ENCODE measurements at places on chromosomes 6 and 20.

DNA sequence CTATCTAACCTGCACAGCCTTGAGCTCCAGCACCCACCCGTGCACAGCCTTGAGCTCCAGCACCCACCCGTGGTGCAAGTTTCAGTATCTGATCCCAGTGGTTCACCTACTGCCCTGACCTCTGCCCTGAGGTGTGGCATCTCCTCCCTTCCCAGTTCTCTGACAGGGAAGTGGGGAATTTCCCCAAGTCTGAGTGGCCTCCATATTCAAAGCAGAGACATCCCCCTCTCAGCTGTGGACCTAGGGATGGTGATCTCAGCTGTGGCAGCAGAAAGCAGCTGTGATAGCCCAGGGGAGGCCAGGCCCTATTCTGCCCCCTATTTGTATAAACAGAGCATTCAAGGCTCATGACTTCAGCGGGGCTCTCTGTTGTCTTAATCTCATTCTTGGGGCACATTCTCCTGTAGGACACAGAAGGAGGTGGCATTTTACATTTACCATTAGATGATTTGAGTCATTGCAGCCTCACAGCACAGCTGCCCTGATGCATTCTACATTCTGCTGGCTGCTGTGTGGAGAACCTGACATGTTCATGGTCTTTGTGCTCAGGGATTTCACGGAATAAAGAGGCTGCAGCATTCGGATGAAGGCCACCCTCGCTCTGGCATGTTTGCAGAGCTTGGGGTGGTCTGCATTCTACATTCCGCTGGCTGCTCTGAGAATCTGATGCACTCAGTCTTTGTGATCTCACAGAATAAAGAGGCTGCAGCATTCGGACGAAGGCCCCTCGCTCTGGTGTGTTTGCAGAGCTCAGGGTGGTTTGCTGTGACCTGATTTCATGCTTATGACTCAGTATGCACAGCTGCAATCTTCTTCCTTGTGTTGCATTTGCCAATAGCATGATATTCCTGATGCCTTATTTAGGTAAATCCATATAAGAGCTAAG, 16.9 kb downstream of the GPR31 start:
- no peak for DNase-seq

DNA sequence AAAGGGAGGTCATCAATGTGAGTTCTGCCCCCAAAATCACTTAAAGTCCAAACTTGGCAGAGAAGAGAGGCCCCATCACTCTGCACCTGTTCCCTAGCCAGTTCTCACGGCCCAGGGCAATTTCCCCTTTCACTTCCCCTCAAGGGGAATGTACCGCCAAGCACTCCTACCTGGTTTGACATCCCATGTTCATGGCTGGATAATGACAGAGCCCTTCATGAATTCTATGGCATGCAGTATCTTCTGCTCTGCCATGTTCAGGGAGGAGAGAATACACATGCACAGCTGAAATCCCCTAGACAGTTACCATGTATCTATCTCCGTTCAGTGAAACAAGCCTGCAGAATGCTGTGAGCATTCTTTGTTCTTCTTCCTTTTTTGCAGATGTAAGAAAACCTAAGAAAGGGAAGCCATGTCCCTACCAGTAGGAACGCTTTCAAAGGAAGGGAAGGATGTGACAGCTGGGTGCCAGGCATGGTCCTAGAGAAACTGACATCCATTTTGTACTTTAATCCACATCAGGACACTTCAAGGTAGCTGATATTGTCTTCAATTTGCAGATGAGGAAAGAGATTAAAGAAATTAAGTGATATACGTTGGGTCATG, 79.8 kb upstream of the ARID1B start:
- DNase-seq: no peak

DNA sequence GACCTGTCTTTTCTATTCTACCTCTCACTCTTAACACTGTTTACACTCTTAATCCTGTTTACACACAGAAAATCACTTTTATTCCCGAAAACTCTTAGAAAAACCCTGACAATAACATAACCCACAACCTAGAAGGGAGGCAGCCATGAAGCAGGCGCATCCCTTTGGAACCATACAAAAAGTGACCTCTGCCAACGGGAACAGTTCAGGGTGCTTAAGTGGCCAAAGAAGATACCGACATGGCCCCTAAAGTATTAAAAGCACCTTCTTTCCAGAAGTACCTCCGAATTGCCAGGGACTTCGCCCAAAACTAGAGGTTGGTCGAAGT, 490 bp downstream of the MMUT start:
- DNase-seq: no peak

DNA sequence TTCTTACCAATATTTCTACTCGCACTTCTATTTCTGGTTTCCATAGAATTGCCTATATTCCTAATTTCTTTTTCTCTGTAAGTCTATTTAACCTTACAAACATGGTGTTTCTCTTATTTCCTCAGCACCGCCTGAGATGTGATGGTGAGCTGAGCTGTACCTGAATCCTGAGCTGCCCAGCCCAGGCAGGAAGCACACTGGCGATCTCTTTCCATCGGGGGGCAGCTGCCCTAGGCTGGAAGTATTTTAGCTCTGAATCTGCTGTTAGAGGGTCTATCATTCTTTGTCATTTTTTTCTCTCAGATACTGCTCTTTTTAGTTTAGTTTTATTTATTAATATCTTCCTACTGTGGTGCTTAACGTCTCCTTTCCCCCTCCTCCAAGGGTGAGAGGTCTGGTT, 173.4 kb upstream of the SLC35B3 start:
- DNase-seq: no peak

GRCh38 chr6:2557181-2557720, 193.5 kb downstream of the MYLK4 start:
- no peak for DNase-seq

GRCh38 chr6:91288741-91289140, 701.9 kb upstream of the MAP3K7 start:
- DNase-seq: no peak

- no peak for DNase-seq
Measured at GRCh38 chr20:50330504-50331313, 140.1 kb downstream of the CEBPB start.

DNA sequence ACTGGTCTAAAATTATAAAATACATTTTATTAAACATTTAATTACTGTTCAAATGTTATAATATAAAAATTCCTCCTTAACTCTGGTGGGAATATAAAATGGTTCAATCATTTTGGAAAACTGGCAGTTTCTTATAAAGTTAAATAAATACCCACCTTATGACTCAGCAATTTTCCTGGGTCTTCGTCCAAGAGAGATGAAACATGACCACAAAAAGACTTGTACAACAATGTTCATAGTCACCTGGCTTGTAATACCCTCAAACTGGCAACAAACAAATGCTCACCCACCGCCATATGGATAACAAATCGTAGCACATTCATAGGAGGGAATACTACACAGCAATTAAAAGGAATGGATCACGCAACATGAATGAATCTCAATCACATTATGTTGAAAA, 66.0 kb upstream of the RIN2 start:
- no peak for DNase-seq

DNA sequence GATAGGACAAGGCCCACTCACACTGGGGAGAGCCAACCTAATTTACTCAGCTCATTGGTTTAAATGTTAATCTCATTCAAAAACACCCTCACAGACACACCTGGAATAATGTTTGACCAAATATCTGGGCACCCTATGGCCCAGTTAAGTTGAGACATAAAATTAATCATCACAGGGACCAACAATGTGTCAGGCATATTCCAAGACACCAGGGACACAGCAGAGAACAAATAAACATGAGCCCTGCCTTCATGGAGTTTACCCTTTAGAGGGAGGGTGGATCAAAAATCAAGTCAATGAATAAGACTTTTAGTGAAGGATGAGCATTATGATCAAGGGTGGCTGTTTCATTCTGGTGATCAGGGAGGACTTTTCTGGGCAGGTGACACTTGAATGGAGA, 98.7 kb upstream of the CHD6 start:
- no peak for DNase-seq

GRCh38 chr6:83370567-83370966, 60.3 kb downstream of the ME1 start:
- no peak for DNase-seq

- no peak for DNase-seq
Measured at GRCh38 chr6:88975369-88975768, 12.0 kb upstream of the RNGTT start.

- DNase-seq: no peak
Measured at GRCh38 chr6:125798734-125799508, 8.2 kb downstream of the NCOA7 start.

- DNase-seq: no peak
Measured at GRCh38 chr20:59992526-59993084, 34.4 kb downstream of the CDH26 start.

DNA sequence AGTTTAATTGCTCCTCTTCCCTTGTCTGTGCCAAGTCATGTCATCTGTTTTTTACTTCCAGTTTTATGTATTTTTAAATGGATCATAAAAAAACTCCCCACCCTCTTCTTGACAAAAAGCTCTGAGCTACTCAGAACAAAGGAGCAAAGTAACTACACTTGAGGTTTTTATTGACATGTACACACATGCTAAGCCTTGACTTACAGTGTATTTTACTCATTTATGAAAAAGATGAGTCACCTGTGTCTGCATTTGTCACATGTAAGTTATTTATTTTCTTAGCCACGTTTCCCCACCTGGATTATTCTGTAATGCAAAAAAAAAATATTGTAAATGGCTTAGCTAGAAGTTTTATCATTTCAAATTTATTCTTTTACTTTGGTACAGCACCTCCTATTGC, 628.8 kb upstream of the SLC35B3 start:
- no peak for DNase-seq

DNA sequence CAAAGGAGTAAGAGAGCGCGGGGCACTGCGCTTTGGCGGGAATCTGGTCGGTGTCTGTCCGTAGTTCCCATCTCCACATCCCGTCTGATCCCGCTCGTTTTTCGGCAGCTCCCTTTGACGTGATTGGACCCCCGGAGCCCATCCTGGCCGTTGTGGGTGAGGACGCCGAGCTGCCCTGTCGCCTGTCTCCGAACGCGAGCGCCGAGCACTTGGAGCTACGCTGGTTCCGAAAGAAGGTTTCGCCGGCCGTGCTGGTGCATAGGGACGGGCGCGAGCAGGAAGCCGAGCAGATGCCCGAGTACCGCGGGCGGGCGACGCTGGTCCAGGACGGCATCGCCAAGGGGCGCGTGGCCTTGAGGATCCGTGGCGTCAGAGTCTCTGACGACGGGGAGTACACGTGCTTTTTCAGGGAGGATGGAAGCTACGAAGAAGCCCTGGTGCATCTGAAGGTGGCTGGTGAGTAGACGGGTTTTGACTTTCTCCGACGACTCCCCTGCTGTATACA, 1.4 kb downstream of the BTN1A1 start:
- no peak for DNase-seq

DNA sequence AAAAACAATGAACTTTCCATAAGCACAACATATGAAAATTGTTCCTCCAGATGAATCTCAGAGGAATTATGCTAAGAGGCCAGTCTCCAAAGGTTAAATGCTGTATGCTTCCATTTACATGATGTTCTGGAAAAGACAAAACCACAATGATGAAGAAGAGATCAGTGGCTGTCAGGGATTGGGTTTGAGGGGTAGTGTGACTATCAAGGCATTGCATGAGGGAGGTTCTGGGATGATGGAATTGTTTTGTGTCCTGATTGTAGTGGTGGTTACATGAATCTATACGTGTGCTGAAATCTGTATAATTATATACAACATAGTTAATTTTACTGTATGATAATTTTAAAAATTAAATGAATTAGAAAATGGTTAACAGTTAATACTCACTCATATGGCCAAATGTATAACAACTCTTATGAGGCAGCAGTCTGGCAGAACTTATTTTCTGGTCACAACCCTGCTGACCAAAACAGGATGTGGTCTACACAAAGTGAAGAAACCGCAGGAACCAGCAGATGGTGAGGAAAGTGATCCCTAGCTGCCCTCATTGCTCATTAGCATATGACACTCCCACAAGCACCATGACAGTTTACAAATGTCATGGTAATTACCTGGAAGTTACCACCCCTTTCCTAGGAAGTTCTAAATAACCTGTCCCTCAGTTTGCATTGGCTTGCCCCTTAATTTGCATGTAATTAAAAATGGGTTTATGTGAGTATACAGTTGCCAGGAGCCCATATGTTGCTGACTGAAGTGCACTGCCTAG, 31.9 kb downstream of the NSFL1C start:
- no peak for DNase-seq

DNA sequence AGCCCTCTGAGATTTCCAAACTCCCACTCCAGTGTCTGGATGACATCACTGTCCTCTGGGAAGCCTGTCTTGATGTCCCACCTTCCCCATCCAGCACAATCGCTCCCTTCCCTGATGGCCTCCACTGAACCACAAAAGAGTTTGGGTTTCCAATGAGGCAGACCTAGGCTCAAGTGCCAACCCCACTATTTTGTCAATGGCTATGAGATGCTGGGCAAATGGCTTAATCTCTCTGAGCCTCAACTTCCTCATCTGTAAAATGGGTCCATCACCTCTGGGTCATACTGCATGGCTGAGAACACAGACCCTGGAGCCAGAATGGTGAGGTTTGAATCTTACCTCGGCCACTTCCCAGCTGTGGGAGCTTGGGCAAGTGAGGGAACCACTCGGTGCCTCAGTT, 11.7 kb downstream of the SLC13A3 start:
- no peak for DNase-seq

- DNase-seq: no peak
Measured at GRCh38 chr20:9884061-9884460, 45.2 kb upstream of the PAK5 start.

- no peak for DNase-seq
Measured at GRCh38 chr6:105844275-105844883, 241.8 kb upstream of the PRDM1 start.

DNA sequence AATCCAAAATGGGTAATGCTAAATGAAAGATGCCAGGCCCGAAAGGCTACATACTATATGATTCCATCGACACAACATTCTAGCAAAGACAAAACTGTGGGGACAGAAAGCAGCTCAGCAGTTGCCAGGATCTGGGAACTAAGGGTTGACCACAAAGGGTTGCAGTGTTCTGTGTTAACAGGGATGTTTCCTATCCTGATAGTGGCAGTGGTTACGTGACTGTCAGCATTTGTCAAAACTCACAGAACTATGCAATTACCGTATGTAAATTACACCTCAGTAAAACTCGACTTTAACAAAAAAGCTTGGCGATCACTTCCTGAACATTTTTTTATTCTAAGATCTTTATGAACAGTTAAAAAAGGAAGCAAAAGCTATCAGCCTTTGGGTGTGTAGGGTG, 83.9 kb downstream of the BANF2 start:
- DNase-seq: no peak

DNA sequence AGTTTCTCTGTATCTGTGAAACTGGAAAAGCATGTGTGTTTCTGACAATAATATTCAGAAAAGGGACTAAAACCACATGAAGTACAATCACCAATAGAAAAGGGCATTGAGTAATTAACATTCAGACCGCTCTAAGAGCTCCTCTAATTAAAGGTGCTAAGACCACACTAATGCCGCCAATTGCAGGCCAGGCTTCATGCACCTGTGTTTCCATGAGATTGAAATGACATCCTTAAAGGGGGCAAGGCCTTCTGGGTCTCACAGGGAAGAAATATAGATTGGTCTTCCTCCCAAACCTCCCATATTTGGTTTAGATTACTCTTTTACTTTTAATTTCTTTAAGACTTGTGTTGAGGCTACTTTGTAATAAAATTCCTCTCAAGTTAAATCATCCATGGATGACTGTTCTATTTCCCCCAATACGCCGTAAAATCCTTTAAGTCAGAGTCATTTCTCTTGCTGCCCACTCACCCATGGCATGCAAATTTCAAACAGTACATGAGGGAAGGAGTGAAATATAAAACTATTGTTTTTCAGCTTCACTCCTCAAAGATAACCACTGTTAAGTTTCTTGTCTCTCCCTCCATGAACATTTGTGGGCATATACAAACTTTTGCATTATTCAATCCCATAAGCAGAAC, 110.6 kb downstream of the UBE3D start:
- no peak for DNase-seq
